Stimulated activated CD4-positive, alpha-beta T cell treated with anti-CD3 and anti-CD28 coated beads, TNF-alpha, amount 100 ng/mL, for 48 hours (primary cell): ENCODE measurements at places on chromosomes 3 and 15.

- DNase-seq = no peak
Measured at GRCh38 chr3:129281726-129282125, 3.1 kb downstream of the HMCES start.

DNA sequence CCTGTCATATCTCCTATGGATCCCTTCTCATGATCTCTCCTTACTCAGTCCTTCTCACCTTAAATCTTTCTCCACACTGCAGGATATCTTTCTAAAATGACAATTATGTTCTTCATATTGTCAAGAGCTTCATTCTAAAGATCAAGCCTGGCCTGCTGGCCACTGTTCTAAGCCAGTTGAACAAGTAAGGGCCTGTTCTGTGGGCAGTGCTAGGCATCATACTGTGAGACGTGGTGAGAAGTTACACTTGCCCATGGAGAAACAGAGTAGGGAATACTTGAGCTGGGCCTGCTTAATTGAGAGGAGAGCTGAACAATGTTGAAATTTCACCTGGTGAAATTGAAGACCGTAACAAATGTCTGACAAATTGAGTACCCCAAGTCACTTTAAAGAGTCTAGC is 184.1 kb upstream of the RASGRP1 start:
- DNase-seq = no peak

DNA sequence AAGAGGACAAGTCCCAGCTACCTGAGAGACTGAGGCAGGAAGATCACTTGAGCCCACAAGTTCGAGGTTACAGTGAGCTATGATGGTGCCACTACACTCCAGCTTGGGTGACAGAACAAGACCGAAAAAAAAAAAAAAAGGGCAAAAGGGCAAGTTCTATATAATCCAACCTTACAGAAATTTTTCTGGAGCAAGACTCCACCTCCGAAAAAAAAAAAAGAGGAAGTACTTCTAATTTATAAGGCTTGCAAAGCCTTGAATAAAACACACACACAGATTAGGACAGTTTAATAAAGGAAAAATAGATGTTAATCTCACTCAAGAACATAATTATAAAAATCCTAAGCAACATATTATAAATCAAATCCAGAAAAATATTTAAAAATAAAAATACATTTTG is 14.4 kb upstream of the XYLB start:
- DNase-seq = no peak

DNA sequence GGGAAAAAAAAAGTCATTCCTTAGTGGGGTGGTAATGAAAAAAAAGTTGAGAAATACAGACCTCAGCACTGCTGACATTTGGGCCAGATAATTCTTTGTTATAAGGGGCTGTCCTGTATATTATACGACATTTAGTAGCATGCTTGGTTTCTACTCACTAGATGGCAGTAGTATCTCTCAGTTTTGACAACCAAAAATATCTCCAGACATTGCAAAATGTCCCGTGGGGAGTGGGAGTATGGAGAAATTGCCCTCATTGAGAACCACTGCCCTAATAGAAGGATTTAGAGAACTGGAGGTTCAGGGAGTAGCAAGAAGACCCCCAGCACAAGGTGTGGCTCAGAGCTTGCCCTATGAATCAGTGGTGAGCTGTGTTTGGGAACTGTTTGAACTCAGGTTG is 28.6 kb upstream of the TEX264 start:
- no peak for DNase-seq

DNA sequence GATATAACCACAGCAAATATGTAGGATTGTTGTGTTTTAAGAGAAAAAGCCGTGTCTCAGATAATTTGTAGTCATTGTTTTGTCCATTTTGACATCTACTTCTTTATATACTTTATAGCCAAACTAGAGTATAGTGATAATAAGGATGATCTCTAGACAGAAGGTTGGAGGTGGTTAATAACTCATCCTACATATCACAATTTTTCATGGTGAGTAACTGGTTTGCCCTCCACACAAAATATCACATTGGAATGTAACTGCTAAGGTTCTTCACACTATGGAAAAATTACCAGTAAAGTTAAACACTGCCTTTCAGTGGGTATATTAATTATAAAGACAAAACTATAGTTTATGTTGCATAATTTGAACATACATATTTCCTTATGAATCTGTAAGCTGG is 380.7 kb downstream of the LPP start:
- no peak for DNase-seq

- DNase-seq = no peak
Measured at GRCh38 chr3:98563661-98564281, 29.6 kb downstream of the CPOX start.

DNA sequence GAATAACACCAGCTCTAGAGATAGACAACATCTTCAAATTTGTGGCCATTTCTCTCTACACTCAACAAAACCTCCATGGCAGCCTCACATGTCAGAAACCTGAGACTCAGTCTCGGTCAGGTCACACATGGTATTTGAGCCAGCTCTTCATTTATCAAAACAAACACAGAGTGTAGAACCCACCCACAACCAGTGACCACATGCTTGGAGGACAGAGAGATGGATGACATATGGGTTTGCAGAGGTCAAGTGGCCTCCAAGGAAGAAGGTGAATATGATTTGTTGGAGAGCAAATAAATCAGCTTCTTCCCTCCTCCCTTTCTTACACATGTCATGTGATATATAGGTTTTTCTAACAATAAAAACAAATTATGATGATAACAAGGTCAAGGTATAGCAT is 278.1 kb upstream of the LRTM1 start:
- no peak for DNase-seq

GRCh38 chr15:65732698-65733097 is 59.4 kb downstream of the DENND4A start:
- no peak for DNase-seq

DNA sequence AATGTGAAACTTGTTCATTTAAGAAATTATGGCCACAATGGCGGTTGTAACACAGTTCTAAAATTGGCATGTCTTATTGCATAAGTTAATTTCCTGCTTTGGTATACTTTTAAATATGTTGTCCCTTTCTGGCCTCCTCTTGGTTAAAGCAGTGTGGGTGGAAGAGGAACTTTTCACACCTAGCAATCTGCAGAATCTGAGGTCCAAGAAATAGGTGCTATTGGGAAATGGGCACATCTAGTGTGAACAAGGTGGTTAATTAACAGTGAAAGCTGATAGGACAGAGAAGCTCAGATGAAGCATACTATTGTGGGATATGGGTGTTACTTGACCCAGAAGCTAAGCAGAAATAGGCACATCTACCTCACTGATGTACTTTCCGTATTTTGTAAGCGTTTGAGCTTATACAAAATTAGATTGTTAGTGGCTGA is 10.6 kb downstream of the CMC1 start:
- no peak for DNase-seq

- no peak for DNase-seq
Measured at GRCh38 chr15:45795440-45796069, 160.7 kb downstream of the SQOR start.

DNA sequence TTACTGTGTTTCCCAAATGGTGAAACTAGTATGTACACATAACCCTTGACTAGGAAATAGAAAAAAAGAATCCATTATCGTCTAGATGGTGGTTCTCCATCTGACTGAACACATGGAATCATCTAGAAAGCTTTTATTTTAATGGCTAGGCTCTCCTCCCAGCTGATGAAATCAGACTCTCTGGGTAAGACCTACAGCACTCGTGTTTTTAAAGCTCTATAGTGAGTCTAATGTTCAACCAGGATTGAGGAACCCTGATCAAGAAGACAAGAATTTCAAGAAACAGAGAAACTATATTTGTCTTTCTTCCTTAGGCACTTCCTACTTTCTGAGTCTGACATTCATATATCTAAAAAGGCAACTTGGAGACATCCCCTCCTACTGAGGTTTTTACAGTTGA is 118.8 kb downstream of the TMCO5A start:
- DNase-seq = no peak
